ENCODE measurements at places on chromosomes 2 and 18. TPM values are rescaled to one million over a fixed set of nuclear protein-coding genes. Genes with fewer than 3 reads are reported as not detected.

- H3K4me1 ChIP-seq: peaks cover 5% of the 10 kb centered on the region
- H3K36me3 ChIP-seq: no peaks in the 10 kb centered on the region
Observed at GRCh38 chr2:46082531-46083485, 214.4 kb upstream of the EPAS1 start.

GRCh38 chr2:27281442-27281841 is 787 bp upstream of the TRIM54 start:
- no peaks in the 10 kb centered on the region for H3K4me1 ChIP-seq
- peaks cover 5% of the 10 kb centered on the region for H3K27me3 ChIP-seq
- H3K27ac ChIP-seq: no peak overlapping the region
- no peak overlapping the region for H3K4me3 ChIP-seq
- no peak for DNase-seq

The ACTG2 gene
- 37.9 TPM for total RNA-seq

GRCh38 chr2:27152796-27153464 is 4.1 kb downstream of the TCF23 start:
- H3K27ac ChIP-seq: no peak overlapping the region
- no peak overlapping the region for H3K4me3 ChIP-seq
- H3K4me1 ChIP-seq: no peaks in the 10 kb centered on the region
- H3K36me3 ChIP-seq: no peaks in the 10 kb centered on the region

The NFE2L2 gene
- 105 TPM for total RNA-seq
